NCI-H524 (cell line): ENCODE measurements at places on chromosomes 1 and 21.

DNA sequence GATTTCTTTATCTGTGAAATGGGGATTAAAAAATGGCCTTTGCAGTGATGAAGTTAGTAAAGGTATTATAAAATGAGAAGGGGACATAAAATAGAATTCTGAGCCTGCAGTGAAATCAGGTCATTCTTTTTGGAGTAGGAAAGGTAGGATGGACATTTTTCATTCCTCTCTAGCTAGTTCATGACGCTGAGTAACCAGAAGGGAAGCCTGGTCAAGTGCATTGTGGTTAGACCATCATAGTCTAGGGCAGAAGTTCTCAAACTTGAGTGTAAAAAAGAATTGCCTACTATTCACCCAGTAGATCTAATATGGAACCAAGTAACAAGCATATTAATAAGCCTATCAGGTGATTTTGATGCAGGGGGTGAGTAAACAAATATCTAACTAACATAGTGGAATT lies 50.8 kb downstream of the TGFB2 start:
- DNase-seq = no peak

GRCh38 chr1:29688471-29689365 lies 452.4 kb downstream of the PTPRU start:
- DNase-seq = no peak

- DNase-seq = no peak
Measured at GRCh38 chr1:18661404-18662285, 31.0 kb downstream of the PAX7 start.

DNA sequence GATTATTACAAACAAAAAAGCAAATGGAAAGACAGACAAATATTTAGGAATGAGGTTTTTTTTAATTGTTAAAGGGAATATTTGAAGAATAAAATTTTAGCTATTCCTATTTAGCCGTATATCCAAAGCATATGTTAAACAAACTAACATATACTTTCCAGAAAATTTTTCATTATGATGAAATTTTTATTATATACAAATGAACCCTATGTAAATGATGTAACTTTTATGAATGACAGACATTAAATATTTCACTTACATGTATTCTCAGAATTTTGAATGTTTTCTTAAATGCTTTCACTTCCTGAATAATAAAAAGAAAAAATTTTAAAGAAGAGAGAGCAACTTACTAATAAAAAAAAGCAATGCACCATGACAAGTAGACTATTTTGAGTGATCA lies 15.8 kb downstream of the LHX9 start:
- DNase-seq = no peak

DNA sequence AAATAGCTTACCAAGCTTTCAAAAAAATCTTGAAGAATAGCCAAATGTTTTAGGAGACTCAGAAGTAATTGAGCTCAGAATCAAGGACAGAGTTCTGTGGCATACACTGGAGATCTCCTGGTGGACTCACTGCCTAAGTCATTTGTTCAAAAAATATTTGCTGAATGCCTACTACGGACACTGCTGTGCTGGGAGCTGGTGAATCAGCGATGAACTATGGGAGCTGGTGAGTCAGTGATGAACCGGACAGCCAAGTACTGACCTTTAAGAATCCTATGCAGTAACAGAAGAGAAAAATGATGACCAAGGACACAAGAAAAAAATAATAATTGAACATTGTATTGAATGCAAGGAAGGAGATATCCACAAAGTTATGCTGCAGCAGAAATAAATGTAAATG lies 717.9 kb upstream of the CXADR start:
- no peak for DNase-seq

- DNase-seq = no peak
Measured at GRCh38 chr21:15631342-15631741, 98.4 kb upstream of the USP25 start.
